ENCODE measurements at places on chromosomes 12 and 14. TPM values are rescaled to one million over a fixed set of nuclear protein-coding genes. Genes with fewer than 3 reads are reported as not detected.

Gene CIT
- total RNA-seq = 9.6 TPM

Gene PRB2
- total RNA-seq = not detected

Gene APAF1
- 19.1 TPM for total RNA-seq

Gene SMCO3
- 0.89 TPM for total RNA-seq

DNA sequence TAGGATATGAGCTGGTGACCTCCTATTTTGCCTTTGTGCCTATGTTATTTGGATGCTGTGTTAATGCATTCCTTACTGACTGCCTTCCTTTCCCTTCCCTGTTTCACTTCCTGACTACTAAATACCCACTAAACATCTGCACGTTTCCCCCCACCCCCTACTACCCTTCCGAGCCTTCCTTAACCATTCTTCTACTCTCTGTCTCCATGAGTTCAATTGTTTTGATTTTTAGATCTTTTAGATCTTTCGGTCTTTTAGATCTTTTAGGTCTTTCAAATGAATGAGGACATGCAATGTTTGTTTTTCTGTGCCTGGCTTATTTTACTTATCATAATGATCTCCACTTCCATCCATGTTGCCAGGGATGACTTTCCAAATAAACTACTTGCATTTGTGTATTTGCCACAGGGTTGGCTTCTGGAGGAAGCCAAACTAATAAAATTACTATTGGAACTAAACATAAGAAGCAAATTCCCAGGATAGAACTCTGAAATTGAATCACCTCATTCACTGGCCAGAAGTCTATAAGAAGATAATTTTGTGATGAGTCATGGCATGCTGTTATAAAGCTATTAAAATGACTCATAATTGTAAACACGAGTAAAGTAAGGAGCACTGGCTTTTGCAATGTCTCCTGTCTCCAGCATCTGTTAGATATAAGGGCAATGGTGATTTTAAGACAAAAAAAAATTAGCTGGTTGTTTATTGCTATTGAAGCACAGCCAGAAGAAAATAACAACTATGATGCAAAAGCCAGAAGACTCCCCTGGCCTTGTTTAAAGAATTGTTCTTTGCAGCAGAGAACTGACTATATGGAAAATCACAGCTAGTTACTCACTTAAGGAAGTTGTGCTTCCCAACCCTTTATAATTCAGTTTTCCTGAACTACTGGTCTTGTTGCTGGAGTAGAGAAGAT is 586.3 kb downstream of the LRFN5 start:
- DNase-seq = no peak

- DNase-seq = no peak
Measured at GRCh38 chr12:128829861-128830504, 6.2 kb upstream of the SLC15A4 start.

- DNase-seq = no peak
Measured at GRCh38 chr12:125412506-125412905, 347.3 kb downstream of the AACS start.

GRCh38 chr12:46071335-46071734 is 81.0 kb upstream of the SCAF11 start:
- DNase-seq = no peak

- no peak for DNase-seq
Measured at GRCh38 chr14:100399052-100399849, 76.1 kb downstream of the SLC25A47 start.

GRCh38 chr14:92756446-92756845 is 8.0 kb upstream of the LGMN start:
- no peak for DNase-seq

- DNase-seq = no peak
Measured at GRCh38 chr14:23434488-23435222, 805 bp downstream of the MYH7 start.

DNA sequence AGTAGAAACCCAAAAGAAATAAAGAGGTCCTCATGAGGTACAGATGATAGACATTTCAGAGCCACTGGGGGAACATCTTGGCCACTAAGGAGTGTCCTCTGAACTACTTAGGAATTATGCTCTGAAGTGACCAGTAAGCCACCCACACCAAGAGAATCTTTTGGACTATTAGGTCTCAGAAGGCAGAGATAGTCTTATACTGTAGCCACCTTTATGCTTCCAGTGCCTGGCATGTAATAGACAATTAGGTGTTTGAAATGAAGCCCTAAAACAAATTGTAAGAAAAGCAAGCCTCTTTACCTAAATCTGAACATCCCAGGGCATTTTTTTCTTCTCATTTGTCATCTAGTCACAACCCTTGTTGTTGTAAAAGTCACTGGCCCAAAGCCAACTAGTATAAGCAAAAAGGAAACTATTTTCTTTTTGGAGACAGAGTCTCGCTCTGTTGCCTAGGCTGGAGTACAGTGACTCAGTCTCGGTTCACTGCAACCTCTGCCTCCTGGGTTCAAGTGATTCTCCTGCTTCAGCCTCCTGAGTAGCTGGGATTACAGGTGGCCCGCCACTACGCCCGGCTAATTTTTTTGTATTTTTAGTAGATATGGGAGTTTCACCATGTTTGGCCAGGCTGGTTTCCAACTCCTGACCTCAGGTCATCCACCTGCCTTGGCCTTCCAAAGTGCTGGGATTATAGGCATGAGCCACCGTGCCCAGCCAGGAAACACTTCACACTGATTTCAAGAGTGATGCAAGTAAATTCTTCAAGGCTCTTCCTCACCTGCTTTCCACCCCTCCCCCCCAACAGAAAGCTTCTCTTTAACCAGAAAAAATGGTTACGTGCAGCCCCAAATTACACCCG is 11.1 kb downstream of the PLEKHA5 start:
- peak; percentile 32 for DNase-seq

DNA sequence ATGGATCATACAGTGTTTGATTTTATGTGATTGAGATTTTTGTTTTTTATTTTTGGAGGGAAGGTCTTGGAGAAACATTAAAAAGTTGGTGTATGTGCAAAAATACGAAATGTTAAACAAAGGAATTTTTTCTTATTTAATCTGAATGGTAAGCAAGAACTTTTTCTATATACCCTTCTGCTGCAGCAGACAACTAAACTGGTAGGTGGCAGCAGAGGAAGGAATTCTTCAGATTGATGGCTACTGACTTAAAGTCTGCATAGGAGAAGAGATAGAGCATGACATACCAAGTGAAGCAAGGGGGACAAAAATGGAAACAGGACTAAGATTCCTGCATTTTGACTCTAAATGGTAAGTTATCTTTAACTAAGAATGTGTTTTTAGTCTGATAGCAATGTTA is 42.0 kb upstream of the A2ML1 start:
- no peak for DNase-seq

- no peak for DNase-seq
Measured at GRCh38 chr14:85618978-85619377, 89.0 kb downstream of the FLRT2 start.

Measured in dermis microvascular lymphatic vessel endothelial cell (primary cell).